Endothelial cell of umbilical vein (primary cell): ENCODE measurements at places on chromosomes 1 and 21.
A peak's percentile ranks its signal among the peaks of the same experiment; 100 is the strongest.

GRCh38 chr1:201060586-201060985, 37.1 kb upstream of the KIF21B start:
- DNase-seq, result no peak
- no peaks in the 10 kb centered on the region for H3K4me1 ChIP-seq
- no peak overlapping the region for H3K4me3 ChIP-seq
- H3K27me3 ChIP-seq, result peaks cover 6% of the 10 kb centered on the region

GRCh38 chr1:71828431-71829012, 453.8 kb downstream of the NEGR1 start:
- H3K36me3 ChIP-seq, result no peaks in the 10 kb centered on the region
- H3K4me3 ChIP-seq, result no peak overlapping the region
- H3K27ac ChIP-seq, result no peak overlapping the region
- no peaks in the 10 kb centered on the region for H3K27me3 ChIP-seq
- no peaks in the 10 kb centered on the region for H3K4me1 ChIP-seq

GRCh38 chr1:167425482-167425881, 92.8 kb downstream of the CD247 start:
- no peak overlapping the region for H3K4me3 ChIP-seq
- H3K36me3 ChIP-seq, result no peaks in the 10 kb centered on the region
- DNase-seq, result no peak
- no peak overlapping the region for H3K27ac ChIP-seq

DNA sequence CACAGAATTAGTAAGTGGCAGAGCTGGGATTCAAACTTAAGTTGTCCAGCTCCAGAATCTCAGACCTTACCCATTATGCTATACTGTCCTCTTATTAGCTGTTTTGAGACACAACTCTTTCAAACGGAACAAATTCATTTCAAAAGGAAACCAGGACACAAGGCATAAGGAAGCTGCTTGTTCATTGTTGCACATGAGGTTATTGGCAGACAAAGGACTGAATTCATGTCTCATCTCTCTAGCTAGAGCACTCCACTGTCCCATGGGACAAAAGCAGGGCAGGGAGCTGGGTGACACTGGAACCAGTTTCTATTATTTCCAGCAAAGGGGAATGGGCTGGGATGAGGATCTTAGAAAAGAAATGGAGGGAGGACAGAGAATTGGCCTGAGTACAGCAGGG, 26.4 kb downstream of the CHI3L2 start:
- H3K27me3 ChIP-seq, result no peaks in the 10 kb centered on the region
- H3K36me3 ChIP-seq, result no peaks in the 10 kb centered on the region
- no peak overlapping the region for H3K27ac ChIP-seq

- no peaks in the 10 kb centered on the region for H3K36me3 ChIP-seq
- no peaks in the 10 kb centered on the region for H3K27me3 ChIP-seq
- DNase-seq, result no peak
- no peaks in the 10 kb centered on the region for H3K4me1 ChIP-seq
- H3K4me3 ChIP-seq, result no peak overlapping the region
Observed at GRCh38 chr1:11488966-11489625, 10.1 kb downstream of the DISP3 start.

GRCh38 chr1:159315381-159315780, 13.2 kb downstream of the FCER1A start:
- H3K36me3 ChIP-seq, result no peaks in the 10 kb centered on the region
- H3K4me1 ChIP-seq, result peaks cover 16% of the 10 kb centered on the region
- no peak overlapping the region for H3K27ac ChIP-seq
- no peak for DNase-seq

- no peaks in the 10 kb centered on the region for H3K4me1 ChIP-seq
- no peak for DNase-seq
- peaks cover 4% of the 10 kb centered on the region for H3K36me3 ChIP-seq
Observed at GRCh38 chr1:5938101-5938646, 54.1 kb downstream of the NPHP4 start.

DNA sequence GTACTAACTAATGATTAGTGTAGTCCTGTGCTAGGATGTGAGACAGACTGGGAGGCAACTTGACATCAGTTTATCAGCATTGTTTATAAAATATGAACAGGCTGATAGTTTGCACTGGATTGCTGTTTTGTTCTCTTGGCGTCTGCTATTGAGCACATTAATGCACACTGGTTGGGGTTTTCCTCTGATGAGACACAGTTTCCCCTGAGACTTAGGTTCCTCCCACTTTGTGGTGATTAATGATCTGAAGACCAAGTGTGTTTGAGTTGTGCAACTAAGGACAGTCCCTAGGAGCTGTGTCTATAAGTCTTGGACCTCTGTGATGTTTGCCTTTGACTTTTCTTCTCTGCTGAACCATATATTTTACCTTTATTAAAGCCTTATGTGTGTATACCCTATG, 1015.4 kb downstream of the AMY1C start:
- no peaks in the 10 kb centered on the region for H3K27me3 ChIP-seq
- no peak overlapping the region for H3K4me3 ChIP-seq
- no peak for DNase-seq

DNA sequence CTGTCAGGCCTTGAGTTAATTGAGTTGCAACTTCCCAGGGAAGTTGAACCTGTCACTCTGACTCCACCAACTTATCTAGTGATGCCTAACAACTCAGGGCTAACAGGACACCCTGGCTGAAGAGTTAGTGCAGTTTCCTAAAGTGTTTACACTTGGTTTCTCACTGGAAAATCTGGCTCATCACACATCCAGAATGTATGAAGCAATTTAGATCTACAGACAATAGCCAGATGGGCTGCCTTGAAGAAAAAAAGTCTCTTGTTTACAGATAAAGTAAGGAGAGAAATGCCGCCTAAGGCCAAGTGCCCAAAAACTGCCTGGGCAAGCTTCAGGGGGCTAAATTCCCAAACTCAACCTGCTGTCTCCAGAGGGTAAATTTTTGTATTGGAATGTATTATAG, 446.3 kb upstream of the NCAM2 start:
- no peaks in the 10 kb centered on the region for H3K36me3 ChIP-seq
- no peaks in the 10 kb centered on the region for H3K4me1 ChIP-seq
- H3K27ac ChIP-seq, result no peak overlapping the region
- H3K27me3 ChIP-seq, result no peaks in the 10 kb centered on the region
- no peak overlapping the region for H3K4me3 ChIP-seq

- peaks cover 23% of the 10 kb centered on the region for H3K4me1 ChIP-seq
- no peaks in the 10 kb centered on the region for H3K27me3 ChIP-seq
- no peak overlapping the region for H3K4me3 ChIP-seq
- no peaks in the 10 kb centered on the region for H3K36me3 ChIP-seq
- peak overlapping the region; percentile 85 for H3K27ac ChIP-seq
Observed at GRCh38 chr1:119859647-119860046, 36.7 kb downstream of the ADAM30 start.

- no peak overlapping the region for H3K4me3 ChIP-seq
- H3K27ac ChIP-seq, result no peak overlapping the region
- no peak for DNase-seq
- peaks cover 49% of the 10 kb centered on the region for H3K27me3 ChIP-seq
Observed at GRCh38 chr1:46478721-46479485, 10.7 kb upstream of the DMBX1 start.

DNA sequence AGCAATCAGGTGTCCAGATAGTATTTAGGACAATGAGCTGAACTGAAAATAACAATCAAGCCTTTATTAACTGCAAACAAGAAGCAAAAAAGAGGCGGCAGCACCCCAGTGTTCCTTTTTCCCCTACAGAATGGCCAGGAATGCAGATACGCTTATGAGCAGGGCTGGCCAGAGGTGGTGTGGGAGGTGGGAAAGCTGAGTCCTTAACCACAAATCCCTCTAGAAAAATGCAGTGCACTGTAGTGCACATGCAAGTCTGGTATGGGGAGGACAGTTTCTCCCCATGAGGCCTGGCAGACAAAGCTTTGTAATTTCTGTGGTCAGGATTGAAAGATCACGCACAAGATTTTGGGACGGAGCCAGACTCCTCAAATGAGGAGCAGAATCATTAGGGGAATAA, 10.7 kb upstream of the IFNAR1 start:
- H3K27ac ChIP-seq, result no peak overlapping the region
- no peaks in the 10 kb centered on the region for H3K4me1 ChIP-seq
- H3K36me3 ChIP-seq, result no peaks in the 10 kb centered on the region
- DNase-seq, result no peak

DNA sequence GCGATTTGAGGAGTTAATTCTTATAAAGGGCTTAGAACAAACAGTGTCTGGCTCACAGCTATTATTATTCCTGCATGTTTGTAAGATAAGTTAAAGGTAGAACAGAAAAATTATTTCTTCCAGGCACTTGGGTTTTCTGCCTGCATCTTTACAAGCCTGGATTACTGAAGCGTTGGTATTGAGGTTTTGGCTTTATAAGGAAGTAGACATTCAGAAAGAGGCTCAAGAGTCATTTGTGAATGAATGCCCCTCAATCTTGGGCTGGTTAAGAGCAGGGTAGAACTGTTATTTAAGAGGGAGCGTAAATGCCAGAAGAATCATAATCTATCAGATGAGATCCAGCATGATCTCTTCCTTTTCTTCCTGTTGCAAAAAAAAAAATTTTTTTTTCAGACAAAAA, 77.3 kb upstream of the ARID1A start:
- no peak overlapping the region for H3K27ac ChIP-seq
- peaks cover 7% of the 10 kb centered on the region for H3K27me3 ChIP-seq
- no peak for DNase-seq

GRCh38 chr1:9347095-9347850, 54.6 kb downstream of the SPSB1 start:
- no peak overlapping the region for H3K27ac ChIP-seq
- no peak overlapping the region for H3K4me3 ChIP-seq
- DNase-seq, result no peak
- H3K4me1 ChIP-seq, result no peaks in the 10 kb centered on the region
- no peaks in the 10 kb centered on the region for H3K27me3 ChIP-seq

DNA sequence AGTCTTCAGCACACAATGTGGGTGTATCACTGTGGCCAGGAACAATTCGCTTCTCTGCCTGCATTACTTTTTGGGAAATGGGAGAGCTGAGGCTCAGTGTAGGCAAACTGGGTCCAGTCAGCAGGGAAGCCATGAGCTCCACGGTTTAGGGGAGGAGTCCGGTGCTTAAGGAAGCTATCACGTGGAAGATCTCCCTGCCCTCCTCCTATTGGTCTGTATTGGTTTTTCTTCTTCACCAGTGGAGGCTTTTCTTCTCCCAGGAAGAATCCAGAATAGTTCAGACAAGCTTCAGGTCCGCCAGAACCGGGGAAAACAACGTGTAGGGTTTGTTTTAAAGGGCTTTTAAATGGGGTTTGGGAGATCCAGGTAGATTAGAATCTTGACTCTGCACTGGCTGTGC, 156.2 kb upstream of the CAMK1G start:
- H3K27me3 ChIP-seq, result no peaks in the 10 kb centered on the region
- H3K4me3 ChIP-seq, result no peak overlapping the region
- DNase-seq, result no peak
- H3K36me3 ChIP-seq, result no peaks in the 10 kb centered on the region
- no peak overlapping the region for H3K27ac ChIP-seq

- H3K4me1 ChIP-seq, result no peaks in the 10 kb centered on the region
- H3K27me3 ChIP-seq, result no peaks in the 10 kb centered on the region
- no peak overlapping the region for H3K27ac ChIP-seq
Observed at GRCh38 chr1:39876144-39876543, 7.2 kb downstream of the TRIT1 start.

- H3K4me3 ChIP-seq, result no peak overlapping the region
Observed at GRCh38 chr1:85134583-85135391, 66.0 kb downstream of the SYDE2 start.

DNA sequence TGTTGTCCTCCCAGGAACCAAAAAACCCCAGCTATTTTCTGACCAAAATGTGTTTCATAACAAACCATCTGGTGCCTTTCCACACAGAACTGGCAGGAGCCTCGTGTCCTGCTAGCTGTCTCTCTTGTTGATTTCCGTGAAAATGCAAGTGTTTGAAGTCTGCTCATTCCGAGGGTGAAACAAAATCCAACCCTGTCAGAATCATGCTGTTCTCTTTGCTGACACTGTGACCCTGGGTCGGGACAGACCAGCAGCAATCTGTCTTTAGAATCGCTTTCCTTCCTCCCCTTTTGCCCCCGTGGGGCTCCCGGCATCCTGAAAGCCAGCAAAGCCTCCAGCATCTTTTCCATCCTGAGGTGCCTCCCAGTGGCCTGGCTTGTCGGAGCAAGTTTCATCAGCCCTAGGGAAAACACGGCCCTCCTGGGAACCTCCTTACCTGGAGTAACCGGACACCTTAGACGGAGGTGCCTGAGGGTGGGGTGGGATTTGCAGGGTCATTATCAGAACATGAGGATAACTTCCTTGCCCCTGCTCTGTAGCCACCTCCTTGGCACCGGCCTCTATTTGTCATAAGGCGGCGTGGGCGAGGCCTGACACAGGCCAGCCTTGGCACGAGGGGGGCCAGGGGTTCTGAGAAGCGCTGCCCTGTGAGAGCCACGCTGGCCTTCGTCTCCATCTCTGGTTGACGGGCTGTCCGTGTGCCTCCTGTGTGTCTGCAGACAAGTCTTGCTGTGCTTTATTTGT, 24.9 kb downstream of the LDLRAP1 start:
- H3K27ac ChIP-seq, result no peak overlapping the region
- no peaks in the 10 kb centered on the region for H3K27me3 ChIP-seq
- H3K4me1 ChIP-seq, result peaks cover 6% of the 10 kb centered on the region
- H3K4me3 ChIP-seq, result no peak overlapping the region
- DNase-seq, result peak; percentile 29

DNA sequence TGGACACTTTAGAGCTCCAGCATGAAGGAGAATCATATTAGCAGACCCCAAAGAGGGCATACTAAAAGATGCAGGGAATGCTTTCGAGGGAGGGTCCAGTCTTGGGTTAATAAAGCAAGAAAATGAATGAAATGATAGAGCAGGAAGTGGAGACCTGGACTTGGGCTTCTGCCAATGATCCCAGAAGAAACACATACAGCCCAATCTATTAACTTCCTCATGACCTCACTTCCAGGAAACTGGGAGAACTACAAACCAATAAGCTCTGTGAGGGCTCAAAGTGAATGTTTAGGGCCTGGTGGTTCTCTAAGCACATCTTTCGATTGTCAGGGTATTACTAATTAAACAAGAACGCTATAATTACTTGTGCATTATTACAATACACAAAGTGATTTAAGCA, 53.6 kb upstream of the SSX2IP start:
- no peak for DNase-seq
- no peaks in the 10 kb centered on the region for H3K4me1 ChIP-seq
- peaks cover 3% of the 10 kb centered on the region for H3K27me3 ChIP-seq
- no peak overlapping the region for H3K4me3 ChIP-seq

DNA sequence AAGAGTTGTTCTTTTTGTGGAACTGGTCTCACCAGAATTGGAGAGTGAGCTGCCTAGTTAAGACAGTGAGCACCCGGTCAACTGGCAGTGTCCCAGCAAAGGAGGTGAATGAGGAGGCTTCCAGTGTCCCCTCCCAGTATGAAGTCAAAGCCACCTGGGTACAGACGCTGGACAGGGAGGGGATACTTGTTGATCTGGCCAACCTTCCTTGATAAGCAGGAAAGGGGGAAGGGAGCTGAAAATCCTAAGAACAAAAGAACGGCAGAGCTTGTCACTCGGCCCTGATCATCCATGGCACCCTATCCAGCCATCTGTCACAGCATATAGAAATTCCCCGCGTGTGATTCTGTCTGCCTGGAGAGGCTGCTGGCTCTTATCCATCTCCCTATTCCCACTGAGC, 91.5 kb downstream of the SSBP3 start:
- H3K4me1 ChIP-seq, result peaks cover 14% of the 10 kb centered on the region
- no peak overlapping the region for H3K27ac ChIP-seq
- H3K27me3 ChIP-seq, result no peaks in the 10 kb centered on the region

GRCh38 chr1:115323366-115324004, 14.6 kb downstream of the NGF start:
- no peak overlapping the region for H3K27ac ChIP-seq
- DNase-seq, result no peak
- H3K36me3 ChIP-seq, result no peaks in the 10 kb centered on the region
- H3K27me3 ChIP-seq, result no peaks in the 10 kb centered on the region
- H3K4me1 ChIP-seq, result peaks cover 2% of the 10 kb centered on the region
